ENCODE measurements at places on chromosomes 16 and 17. TPM values are rescaled to one million over a fixed set of nuclear protein-coding genes. Genes with fewer than 3 reads are reported as not detected.

The TRAP1 gene
- total RNA-seq, result 48.9 TPM

The RGS11 gene
- 1.4 TPM for total RNA-seq

The SULT1A1 gene
- total RNA-seq, result 5.2 TPM

The FBXO39 gene
- total RNA-seq, result 0.09 TPM

The TUBG1 gene
- total RNA-seq, result 12.3 TPM

The SLC16A6 gene
- total RNA-seq, result 0.09 TPM

The SOX8 gene
- 0.16 TPM for total RNA-seq

The PITPNM3 gene
- total RNA-seq, result 0.26 TPM

The MLST8 gene
- 18.7 TPM for total RNA-seq

The TMEM238L gene
- not detected for total RNA-seq

The MFAP4 gene
- 47.1 TPM for total RNA-seq

The PDXDC1 gene
- total RNA-seq, result 50.5 TPM

The SLC6A2 gene
- not detected for total RNA-seq

The SNX20 gene
- not detected for total RNA-seq

The KRTAP2-1 gene
- not detected for total RNA-seq

The AOC3 gene
- 1.9 TPM for total RNA-seq

The TBX21 gene
- not detected for total RNA-seq

The OGFOD3 gene
- 48.0 TPM for total RNA-seq

The KRT24 gene
- total RNA-seq, result not detected

The LPCAT2 gene
- 15.8 TPM for total RNA-seq

The TM4SF5 gene
- not detected for total RNA-seq

The LRRC46 gene
- not detected for total RNA-seq

The ZNF286A gene
- 39.4 TPM for total RNA-seq

The CCL16 gene
- not detected for total RNA-seq

The OTOP3 gene
- total RNA-seq, result not detected

The KRTAP4-4 gene
- total RNA-seq, result not detected

The CA7 gene
- total RNA-seq, result not detected

The PDILT gene
- total RNA-seq, result not detected

The EPN3 gene
- total RNA-seq, result not detected

The CRHR1 gene
- not detected for total RNA-seq

The ABCA10 gene
- total RNA-seq, result 5.2 TPM

The LRRC36 gene
- total RNA-seq, result not detected

The OR4D1 gene
- not detected for total RNA-seq

The ZNF688 gene
- 5.8 TPM for total RNA-seq

The KRTAP3-1 gene
- total RNA-seq, result not detected

The CLEC3A gene
- not detected for total RNA-seq

The PRRT2 gene
- 4.4 TPM for total RNA-seq

The AFMID gene
- 28.9 TPM for total RNA-seq

The KRT40 gene
- total RNA-seq, result not detected

The CCL8 gene
- total RNA-seq, result not detected

The MKS1 gene
- 13.9 TPM for total RNA-seq

The QRICH2 gene
- 5.5 TPM for total RNA-seq

The IQCK gene
- total RNA-seq, result 5.5 TPM

The SPNS3 gene
- not detected for total RNA-seq

The GCGR gene
- total RNA-seq, result not detected

The SMIM22 gene
- not detected for total RNA-seq

The DNAH17 gene
- under 0.01 TPM for total RNA-seq

The FBXL16 gene
- total RNA-seq, result under 0.01 TPM

The DOC2B gene
- under 0.01 TPM for total RNA-seq

The SGCA gene
- total RNA-seq, result 0.47 TPM

The NAA60 gene
- total RNA-seq, result 14.6 TPM

The DPEP3 gene
- not detected for total RNA-seq

The DPH1 gene
- total RNA-seq, result 30.3 TPM

The GRIN2A gene
- total RNA-seq, result 0.32 TPM

The PRKCA gene
- 21.0 TPM for total RNA-seq

The PRM3 gene
- not detected for total RNA-seq
